ENCODE measurements at places on chromosomes 16 and 17.

DNA sequence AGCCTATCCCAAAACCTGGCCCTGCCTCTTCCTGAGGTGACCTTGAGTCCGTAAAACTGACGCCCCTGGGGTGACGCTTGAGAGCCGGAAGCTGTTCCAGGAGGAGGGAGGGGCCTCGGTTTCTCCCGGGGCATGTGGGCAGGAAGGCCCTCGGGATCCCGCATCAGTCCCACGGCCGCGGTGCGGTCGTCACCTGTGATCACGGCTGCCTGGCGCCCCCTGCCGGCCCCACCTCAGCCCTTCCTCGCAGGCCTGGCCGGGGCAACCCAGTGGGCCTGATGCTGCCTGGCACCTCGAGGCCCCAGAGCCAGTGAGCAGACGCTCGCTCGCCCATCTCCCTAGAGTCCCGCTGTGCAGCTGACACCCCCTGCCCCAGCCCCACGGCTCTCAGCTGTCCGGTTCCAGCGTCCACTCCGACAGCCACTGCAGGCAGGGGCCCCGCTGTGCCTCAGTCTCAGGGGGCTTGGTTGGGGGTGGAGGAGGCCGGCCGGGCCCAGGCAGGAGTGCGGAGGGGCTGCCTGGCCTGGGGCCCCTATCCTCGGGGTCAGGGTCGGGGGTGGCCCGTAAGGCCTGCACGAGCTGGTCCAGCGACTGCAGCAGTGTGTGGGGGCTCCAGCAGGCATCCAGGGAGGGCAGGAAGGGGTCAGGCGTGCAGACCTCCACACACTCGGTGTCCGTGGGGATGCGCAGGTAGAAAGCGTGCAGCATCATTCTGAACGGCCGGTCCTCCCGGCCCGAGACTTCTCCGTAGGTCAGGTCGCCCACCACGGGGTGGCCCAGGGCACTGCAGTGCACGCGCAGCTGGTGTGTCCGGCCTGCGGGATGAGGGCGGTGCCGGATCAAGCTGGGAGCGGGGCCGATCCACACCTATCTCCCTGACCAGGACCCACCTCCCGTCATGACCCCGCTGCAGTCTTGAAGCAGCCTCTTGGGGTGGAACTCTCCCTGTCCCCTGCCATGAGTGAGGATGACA lies 2.3 kb downstream of the RPUSD1 start:
- DNase-seq: no peak

DNA sequence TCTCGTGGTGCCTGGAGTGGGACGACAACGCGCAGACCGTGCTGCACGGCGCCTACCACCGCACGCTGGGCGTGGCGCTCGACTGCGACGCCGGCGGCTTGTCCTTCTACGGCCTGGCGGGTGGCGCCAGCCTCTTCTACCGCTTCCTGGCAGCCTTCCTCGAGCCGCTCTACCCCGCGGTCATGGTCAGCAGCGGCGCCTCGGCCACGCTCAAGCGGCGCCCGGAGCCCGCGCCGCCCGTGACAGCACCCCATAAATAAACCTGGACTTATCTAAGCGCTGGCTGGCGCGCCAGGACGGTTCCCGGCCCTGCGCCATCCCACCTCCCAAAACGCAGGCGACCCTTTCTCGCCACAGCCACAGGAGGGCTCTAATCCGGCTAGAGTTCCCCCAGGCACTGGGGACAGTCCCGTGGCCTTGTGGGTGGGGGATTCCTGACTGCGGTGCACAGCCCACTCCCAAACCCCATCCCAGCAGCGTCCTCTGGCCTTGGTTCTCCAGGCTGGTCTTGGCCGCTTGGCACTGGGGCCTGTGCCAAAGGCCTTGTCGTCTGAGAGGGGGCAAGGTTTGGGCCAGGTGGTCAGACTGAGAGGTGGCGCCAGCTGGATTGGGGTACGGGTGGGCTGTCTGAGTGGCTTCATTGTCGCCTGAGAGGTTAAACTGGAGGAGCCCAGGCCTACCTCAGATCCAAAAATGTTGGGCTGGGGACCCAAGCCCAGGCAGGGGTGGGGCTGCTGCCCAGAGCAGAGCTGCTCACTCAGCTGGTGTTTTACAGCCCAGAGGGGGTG lies 10.1 kb upstream of the SLC16A5 start:
- DNase-seq: no peak

DNA sequence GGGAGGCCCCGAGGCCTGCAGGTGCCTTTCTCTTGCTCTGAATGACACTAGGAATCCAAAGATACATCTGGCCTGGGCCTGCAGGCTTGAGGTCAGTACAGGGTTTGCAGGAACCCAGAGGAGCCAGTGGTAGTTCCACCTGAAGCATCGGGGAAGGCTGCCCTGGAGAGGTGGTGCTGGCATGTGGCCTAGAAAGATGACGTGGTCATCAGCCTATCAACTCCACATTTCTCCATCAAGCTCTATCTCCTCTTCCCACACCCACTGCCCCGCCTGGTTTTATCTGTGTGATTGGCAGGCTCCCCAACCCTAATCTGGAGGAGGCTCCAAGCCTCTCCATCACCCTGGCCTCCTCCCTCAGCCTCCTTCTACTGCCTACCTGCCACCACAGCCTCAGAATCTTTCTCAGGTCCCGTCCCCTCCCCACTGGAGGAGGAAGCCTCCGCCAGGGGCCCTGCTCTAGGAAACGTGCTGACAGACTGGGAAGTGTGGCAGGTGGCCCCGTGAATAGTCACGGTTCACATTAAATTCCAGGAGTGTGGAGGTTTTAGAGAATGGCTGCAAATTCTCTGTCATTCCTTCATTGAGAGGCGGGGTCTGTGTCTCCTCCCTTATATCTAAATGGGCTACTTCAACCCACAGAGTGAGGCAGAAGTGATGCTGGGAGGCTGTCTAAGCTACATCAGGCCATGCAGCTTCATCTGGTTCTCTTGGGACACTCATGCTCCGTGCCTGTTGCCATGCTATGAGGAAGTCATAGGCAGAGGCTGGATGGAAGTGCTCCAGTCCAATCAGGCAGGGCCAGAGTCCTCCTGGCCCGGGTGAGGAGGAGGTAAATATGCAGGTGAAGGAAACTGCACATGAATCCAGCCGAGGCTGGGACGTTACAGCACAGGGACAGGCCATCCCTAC lies 11.4 kb upstream of the MAP2K3 start:
- no peak for DNase-seq

DNA sequence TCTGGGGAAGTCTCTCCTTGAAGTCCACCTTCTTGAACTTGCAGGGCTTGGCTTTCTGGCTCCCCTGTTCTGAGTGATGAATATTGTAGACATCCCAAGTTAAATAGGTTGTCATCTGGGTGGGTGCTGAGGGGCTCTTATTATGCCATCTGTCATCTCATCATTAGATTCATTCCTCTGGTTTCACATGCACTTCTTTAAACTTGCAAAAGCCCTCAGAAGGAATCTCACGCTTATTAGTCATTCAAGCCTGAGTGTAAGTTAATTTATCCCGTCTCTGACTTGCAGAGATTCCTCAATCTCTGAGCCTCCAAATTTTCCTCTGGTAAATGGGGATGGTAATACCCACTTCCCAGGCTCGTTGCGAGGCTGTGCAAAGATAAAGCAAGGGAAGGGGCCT lies 5.7 kb downstream of the MGAT5B start:
- no peak for DNase-seq

DNA sequence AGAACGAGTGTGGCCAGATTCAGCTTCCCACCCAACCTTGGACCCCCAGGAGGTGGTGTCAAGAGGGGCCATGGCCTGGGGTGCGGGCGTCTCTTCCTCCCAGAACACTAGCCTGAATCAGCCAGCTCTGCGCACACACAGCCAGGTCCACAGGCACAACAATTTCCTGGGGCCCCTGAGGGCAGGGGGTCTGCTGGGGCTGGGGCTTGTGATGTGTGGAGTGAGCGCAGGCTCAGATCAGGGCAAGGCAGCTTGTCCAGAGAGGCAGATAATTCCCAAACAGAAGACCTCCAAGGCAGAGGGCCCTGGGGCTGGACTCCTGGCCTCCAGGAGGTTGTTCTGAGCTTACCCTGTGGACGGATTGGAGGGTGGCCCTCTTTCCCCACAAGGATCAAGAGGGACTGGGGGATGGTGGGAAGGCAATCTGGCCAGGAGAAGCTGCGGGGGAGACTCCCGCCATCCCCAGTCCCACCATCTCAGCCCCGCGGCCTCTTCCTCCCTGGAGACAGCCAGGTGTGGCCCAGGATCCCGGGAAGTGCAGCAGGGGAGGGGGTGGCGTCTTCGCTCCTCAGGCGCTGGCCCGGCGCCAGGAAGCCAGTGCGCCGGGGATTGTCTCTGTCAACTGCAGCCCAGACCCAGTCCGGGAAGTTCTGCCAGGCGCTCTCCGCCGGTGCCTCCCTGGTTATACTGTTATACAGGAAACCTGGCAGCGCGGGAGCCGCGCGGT lies 52.0 kb upstream of the AMZ2 start:
- DNase-seq: peak; percentile 2

- DNase-seq: no peak
Measured at GRCh38 chr17:29342158-29342765, 47.9 kb upstream of the TAOK1 start.

DNA sequence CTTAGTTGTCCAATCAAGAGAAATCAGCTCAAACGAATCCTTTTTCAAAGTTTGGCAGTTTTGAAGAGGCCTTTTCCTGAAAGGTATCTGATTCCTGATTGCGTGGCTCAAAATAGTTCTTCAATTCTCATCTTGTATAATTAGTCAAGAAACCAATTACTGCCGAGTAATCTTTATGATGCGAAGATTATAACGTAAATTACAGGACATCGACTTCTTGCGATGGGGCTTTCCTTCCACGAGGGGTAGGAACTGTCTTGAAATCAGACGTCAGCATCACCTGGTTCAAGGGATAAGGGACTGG lies 644 bp upstream of the ARL2BP start:
- DNase-seq: no peak

DNA sequence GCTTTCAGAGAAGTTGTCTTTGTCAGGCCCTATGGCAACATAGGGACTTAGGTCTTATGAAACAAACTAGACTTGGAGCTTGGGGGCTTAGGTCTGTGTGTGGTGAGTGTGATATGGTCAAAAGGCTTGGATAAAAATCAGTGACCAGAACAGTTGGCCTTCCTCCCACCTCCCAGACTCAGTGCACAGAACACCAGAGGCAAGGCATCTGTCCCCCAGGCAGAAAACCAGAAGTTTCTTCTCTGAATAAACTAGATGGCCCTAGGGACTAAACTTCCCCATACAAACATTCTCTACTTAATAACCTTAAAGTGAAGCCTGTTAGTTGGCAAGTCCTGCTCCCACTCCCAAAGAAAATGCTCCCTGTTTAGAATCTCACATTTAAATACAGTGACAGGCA lies 39.2 kb upstream of the PMFBP1 start:
- no peak for DNase-seq

DNA sequence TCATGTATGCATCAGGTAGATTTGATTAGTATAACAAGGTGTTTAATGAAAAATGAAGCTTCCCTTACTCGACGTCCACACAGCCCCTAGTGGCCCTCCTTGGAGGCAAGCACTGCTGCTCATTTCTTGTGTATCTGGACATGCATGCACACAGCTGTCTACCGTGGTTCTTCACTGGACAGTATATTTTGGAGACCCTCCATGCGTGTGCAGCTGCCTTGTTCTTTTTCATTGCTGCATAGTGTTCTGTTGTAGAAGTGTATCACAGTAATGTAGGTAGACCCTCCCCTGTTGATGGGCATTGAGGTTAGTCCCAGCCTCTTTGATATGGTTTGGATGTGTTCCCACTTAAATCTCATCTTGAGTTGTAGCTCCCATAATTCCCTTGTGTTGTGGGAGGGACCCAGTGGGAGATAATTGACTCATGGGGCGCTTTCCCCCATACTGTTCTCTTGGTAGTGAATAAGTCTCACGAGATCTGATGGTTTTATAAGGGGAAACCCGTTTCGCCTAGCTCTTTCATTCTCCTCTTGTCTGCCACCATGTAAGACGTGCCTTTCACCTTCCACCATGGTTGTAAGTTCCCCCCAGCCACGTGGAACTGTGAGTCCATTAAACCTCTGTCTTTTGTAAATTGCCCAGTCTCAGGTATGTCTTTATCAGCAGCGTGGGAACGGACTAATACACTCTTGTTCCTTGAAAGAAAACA lies 6.3 kb downstream of the CMIP start:
- DNase-seq: no peak

GRCh38 chr16:9977333-9977897 lies 204.8 kb downstream of the GRIN2A start:
- no peak for DNase-seq

DNA sequence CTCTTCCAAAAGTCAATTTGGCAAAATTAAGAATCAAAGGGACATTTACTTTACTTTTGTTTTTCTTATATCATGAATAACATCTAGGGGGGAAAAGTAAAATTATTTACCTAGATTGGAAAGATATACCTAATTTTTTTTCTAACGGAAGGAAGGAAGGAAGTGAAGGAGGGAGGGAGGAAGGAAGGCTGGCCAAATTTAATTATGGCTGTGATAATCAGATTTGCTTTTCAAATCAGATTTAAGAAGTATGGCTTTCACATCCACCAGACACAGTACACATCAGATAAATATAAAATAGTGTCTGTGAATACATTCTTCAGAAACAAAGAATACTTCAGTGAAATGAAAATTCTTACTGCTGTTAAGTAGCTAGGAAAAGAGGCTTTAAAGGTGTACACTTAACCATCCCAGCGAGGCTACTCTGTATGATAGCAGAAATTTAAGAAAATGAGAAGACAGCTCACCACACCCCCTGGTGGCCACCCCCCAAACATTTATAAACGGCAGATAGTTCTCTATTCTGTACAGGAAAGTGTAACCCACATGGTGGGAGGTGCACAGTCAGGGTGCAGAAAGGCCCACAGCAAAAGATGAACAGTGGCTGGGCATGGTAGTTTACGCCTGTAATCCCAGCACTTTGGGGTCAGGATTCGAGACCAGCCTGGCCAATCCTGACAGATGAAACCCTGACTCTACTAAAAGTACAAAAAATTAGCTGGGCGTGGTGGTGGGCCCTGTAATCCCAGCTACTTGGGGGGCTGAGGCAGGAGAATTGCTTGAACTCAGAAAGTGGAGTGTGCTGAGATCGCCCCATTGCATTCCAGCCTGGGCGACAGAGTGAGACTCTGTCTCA lies 150.8 kb downstream of the SSH2 start:
- DNase-seq: peak; percentile 49

GRCh38 chr17:77467521-77467920 lies 326.8 kb downstream of the SEC14L1 start:
- DNase-seq: no peak

GRCh38 chr17:63783522-63783921 lies 9.6 kb downstream of the DDX42 start:
- no peak for DNase-seq

GRCh38 chr16:10918294-10919002 lies 23.8 kb downstream of the DEXI start:
- DNase-seq: peak; percentile 77

DNA sequence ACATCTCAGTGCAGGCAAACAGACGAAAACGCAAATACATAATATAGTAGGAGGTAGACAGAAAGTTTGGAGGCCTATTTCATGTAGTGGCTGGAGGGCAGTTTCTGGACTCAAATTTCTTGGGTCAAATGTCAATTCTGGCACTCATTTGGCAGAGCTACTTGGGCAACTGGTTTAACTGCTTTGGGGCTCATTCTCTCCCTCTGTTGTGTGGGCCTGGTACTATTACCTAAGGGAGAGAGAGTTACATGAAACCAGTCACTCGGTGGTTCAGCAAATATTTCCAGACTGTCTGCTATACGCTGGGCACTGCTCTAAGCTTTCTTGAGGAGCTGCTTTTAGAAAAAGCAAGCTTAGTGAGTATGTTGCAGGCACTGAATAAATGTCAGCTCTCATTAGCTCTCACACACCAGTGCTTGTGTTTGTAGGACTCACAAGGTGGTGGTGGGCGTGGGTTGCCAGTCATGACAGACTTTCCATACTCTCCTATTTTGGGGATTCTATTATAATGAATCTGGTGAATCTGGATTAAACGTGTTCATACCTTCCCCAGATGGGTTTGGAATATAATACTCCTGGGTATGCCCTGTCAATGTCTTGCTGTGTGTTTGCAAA lies 1.8 kb upstream of the SHISA9 start:
- no peak for DNase-seq

All from DMS79 treated with DMSO at 0.1 percent for 48 hours (cell line).